Amniotic stem cell (primary cell): ENCODE measurements at places on chromosomes 1 and 21.

GRCh38 chr1:12296623-12297022, 66.8 kb downstream of the VPS13D start:
- no peak for DNase-seq

GRCh38 chr21:27047283-27047657, 80.4 kb upstream of the ADAMTS5 start:
- no peak for DNase-seq

DNA sequence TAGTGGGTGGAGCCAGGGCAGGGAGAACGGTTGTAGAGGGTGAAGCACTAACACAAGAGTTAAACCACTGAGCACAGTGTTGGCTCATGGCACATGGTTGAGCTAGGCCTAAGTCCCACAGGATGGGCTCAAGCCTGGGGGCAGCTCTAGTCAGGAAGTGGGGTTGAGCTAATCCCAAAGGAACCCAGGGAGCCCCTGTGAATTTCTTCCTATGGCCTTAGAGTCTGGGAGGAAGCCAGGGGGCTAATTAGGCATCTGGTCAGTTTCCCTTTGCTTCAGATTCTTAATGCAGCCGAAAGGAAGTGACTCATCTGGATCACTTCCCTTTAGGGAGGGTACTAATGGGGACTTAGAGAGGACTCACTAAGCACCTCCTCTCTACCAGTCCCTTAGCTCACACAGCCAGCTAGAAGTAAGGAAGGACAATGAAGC, 10.1 kb downstream of the CFAP45 start:
- DNase-seq: peak; percentile 81

- no peak for DNase-seq
Measured at GRCh38 chr21:32093646-32094462, 185.0 kb downstream of the MIS18A start.

DNA sequence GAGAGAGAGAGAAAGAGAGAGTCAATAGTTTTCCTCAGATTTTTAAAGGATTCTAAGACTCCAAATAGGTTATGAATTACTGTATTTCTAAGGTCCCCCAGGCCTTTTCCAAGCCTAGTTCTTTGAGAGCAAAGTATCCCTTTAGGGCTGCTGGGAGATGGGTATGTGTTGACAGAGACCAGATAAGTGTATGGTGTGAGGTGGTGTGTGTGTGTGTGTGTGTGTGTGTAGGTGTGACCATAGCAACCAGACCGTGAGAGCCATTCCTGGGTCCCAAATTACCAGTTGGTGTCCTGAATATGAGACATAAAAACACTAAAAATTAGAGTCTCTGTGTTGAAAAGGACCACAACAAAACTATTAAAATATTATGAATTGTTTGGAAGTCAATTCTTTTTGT, 41.7 kb upstream of the DNAJC6 start:
- DNase-seq: no peak
